ENCODE measurements at places on chromosomes 6 and 20.

GRCh38 chr6:121608270-121608669 lies 172.8 kb downstream of the GJA1 start:
- no peak for DNase-seq

GRCh38 chr6:46637145-46637544 lies 15.5 kb downstream of the CYP39A1 start:
- DNase-seq, result no peak

DNA sequence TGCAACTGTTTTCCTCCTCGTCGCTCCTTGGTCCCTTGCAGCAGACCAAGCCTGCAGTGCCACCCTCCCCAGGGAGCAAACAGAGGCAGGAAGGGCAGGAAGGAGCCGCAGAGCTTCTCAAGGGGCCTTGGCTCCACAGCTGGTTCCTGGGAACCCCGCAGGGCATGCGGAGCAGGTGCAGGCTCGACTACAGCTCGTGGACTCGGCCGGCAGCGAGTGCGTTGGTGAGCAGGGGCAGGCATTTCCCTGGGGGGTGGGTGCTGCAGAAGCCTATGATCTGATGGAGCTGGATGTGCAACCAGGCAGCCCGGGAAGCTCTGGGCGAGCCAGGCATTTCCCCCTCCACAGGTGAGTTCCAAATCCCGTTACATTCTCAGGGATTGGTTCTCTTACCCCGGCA lies 37.1 kb downstream of the FRMD1 start:
- no peak for DNase-seq

GRCh38 chr20:35312318-35312717 lies 20.1 kb upstream of the FAM83C start:
- DNase-seq, result no peak

DNA sequence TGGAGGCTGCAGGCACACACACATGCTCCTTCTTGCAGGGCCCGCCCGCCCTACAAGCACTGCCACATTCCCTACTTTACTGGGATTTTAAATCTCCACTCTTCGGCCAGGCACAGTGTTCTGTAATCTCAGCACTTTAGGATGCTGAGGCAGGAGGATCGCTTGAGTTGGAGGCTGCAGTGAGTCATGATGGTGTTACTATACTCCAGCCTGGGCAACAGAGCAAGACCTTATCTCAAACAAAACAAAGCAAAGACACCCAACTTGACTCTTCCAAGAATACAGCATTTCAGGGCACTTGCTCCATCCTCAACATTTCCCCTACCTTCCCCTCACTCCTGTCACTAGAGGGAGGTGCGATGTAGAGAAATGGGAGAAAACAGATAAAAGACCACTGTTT lies 194.0 kb downstream of the MYLK4 start:
- no peak for DNase-seq

GRCh38 chr6:115071962-115072361 lies 729.1 kb upstream of the HS3ST5 start:
- no peak for DNase-seq

GRCh38 chr20:4088766-4089165 lies 73.4 kb upstream of the RNF24 start:
- no peak for DNase-seq

DNA sequence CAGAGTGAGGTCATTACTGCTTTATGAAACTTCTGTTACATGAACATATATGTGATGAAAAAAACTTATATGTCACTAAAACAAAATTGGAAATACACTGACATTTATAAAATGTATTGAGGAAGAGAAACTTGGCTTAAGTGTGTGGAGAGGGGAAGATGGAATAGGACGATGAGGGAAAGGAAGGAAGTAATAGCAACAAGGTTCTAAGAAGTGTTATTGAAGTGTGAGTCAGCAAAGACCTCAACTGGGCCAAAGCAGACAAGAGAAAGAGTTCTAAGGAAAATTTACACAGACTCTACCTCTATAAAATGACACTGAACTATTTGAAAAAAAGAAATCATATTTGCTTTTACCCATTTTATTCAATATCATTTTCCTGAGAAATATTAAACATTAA lies 38.3 kb downstream of the SNX3 start:
- no peak for DNase-seq

DNA sequence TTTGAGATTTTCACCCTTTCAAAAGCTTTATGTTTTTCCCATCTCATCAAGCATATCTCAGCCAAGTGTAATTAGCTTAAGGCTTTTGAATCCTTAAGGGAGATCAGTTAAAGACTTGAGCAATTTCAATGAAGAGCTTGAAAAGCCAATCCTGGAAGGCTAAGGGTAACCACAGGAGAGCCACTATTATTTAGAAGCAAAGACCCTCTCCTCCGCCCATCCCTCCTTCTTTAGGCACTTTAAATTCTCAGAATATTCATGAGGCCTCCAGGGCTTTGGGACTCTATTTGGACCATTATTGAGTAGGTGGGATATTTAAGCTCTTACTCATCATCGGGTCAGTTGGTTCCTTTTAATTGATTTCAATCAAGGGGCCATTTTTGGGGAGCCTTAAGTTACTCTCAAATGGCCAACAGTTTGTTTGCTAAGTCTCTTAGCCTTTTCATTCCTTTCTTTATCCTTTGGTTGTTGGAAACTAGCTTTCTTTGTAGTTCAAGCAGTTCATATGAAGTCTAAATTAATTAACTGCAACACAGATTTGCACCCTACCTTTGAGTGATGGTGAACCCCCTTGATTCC lies 567.2 kb downstream of the KIF16B start:
- DNase-seq, result no peak

DNA sequence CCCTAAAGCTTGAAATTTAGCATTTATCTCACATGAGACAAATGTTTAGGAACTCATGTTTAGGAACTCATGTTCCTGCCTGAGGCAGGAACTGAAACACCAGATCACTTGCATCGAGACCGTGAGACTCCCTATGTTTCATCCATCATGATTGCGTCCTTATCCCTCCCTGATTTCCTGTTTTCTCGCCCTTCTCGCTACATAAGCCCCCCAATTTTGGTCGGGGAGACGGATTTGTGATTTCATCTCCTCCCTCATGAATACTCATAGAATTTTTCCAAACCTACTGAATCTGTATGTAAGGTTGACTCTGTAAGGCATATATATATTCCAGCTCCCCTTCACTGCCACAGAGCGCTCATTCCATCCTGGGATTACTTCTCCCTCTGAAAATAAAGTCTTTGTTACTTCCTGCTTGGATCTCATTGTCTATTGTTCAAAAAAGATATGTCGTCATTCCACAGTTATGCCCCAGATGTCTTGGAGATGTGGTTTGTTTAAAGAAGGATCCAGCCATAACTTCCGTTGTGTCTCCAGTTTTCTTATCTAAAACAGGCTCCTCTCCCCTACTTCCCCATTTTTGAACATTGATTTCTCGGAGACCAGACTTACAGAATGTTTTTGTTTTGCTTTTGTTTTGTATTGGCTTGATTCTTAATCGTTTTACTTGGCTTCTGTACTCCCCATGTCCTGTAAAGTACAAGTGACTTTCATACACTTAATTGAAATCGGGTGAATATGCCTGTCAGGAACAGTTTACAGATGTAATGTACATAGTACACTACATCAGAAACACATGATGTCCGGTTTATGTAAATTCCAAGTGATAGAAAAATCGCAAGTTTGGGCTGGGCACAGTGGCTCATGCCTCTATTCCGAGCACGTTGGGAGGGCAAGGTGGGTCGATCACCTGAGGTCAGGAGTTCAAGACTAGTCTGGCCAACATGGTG lies 118.7 kb downstream of the HFE start:
- no peak for DNase-seq

GRCh38 chr20:17794400-17794799 lies 94.6 kb downstream of the BANF2 start:
- DNase-seq, result no peak

GRCh38 chr6:96521306-96521643 lies 331 bp upstream of the UFL1 start:
- no peak for DNase-seq

- DNase-seq, result no peak
Observed at GRCh38 chr6:34553750-34554149, 2.4 kb downstream of the SPDEF start.

- DNase-seq, result no peak
Observed at GRCh38 chr6:105607636-105608621, 205.0 kb upstream of the PREP start.
